ENCODE measurements at places on chromosomes 2 and 18.

DNA sequence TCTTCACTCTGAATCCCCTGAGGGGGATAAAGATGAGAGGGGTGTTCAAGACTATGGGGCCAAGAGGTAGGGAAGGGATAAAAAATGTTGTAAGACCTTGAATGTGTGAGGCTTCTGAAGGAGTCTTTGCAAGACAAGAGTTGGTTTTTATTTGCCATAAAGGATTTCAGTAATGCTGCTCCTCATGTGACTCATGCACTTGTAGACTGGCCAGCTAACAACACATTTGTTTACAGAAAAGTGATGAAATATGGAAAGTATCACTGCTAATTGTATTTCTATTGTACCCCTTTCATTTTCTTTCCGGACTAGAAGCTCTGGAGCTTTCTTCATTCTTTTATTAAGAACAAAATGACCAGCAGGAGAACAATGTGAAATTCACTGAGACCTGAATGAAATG, 782.1 kb downstream of the EPHA4 start:
- DNase-seq = no peak

- no peak for DNase-seq
Observed at GRCh38 chr2:61906186-61906470, 654 bp downstream of the COMMD1 start.

DNA sequence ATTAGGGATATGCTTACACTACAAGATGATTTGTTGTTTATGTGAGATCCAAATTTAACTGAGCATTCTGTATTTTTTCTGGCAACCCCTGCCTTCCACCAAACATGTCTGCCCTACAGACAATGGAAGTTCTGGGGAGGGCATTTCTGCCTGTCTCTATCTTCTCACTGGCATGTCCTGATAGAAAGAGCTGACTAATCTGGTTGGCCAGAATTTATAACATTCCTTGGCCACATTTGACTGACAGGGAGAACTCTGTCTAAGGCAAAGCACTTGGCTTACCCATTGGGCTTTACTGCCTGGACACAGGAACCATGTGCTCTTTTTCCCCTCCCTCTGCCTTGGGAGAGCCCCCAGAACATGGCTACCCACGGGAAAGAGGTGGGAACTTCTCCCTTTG, 70.6 kb upstream of the TMEM178A start:
- no peak for DNase-seq

DNA sequence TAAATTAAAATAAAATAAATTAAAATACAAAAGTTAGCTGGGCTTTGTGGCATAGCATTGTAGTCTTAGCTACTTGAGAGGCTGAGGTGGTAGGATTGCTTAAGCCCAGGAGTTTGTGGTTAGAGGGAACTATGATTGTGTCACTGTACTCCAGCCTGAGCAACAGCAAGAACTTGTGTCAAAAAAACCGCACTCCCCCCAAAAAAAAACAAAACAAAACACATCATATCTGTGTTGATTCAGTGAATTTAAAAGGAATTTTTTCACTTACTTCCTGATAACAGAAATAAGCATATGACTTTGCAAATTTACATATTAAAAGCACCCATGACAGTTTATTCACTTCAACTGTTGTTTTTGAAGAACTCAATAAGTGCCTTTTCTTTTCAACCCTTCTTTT, 68.1 kb upstream of the PELI1 start:
- DNase-seq = no peak

- DNase-seq = no peak
Observed at GRCh38 chr18:26562568-26562967, 14.2 kb upstream of the KCTD1 start.

GRCh38 chr2:48568547-48568946, 38.6 kb downstream of the STON1 start:
- DNase-seq = no peak

GRCh38 chr2:172168917-172169346, 66.2 kb upstream of the DLX2 start:
- DNase-seq = no peak

- no peak for DNase-seq
Observed at GRCh38 chr2:71608034-71608433, 154.7 kb downstream of the DYSF start.

DNA sequence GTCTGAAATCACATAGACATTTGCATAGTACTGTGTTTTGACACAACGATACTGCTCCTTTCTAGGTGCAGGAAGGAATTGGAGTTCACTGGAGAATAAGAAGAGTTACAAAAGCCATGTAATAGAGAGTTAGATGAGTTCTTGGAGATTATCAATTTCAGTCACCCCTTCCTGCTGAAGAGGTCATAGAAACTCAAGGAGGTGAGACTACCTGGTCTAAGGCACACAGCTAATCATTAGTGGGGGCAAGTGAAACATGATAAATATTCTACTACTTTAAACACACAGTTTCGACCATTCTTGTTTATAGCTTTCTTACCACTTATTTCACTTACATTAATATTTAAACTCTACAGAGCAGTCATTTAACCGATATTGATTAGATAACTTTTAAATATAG, 286.9 kb upstream of the NXPH2 start:
- no peak for DNase-seq

GRCh38 chr18:61992923-61993322, 100.1 kb upstream of the RNF152 start:
- no peak for DNase-seq

DNA sequence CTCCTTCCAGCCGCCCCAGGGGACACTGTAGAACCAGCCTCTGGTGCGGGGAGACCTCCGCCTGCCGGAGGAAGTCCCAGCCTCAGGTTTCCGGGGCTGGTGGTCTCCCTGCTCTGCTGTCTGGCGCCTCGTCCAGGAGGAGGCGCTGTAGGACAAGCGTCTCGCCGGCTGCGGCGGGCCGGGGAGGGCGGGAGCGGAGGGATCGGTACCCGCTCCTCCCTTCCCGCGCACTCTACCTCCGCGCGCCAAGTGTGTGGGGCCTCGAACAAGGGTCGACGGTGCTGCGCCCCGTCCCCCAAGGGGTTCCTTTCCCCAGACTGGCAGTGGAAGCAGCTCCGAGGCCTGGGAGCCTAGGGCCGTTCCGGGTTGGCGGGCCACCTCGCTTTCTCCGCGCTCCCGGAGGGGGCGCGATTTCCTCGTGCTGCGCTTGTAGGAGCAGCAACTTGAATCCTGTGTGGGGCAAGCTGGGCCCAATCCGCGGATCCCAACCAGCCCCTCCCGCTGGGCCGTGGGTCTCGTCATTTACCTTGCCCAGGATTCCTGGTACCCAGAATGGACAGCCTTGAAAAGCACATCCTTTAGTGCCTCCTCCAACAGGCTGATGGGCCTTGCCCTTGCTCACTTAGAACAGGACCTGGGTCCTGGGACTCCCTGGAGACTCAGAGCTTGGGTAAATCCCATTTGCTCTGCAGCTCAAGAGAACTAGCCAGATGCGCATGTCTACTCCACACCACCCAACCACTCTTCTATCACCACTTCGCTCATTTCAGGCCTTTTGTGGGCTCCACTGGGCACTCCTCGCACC, 10.6 kb upstream of the HOXD4 start:
- DNase-seq = peak; percentile 85

GRCh38 chr2:107772353-107772752, 54.3 kb upstream of the RGPD4 start:
- DNase-seq = no peak

DNA sequence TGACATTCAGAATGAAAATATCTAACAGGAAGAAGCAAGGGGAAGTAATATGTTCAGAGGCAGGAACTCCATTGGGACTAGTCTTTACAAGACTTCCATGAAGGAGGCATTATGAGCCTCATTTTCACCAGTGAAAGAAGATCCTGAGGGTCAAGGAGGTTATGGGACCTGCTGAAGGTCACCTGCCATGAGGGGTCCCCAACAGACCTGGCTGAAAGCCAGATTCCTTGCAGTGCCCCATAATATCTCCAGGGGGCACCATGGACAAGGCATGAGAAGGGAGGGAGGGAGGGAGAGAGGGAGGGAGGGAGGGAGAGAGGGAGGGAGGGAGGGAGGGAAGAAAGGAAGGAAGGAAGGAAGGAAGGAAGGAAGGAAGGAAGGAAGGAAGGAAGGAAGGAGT, 27.9 kb downstream of the XDH start:
- DNase-seq = no peak

DNA sequence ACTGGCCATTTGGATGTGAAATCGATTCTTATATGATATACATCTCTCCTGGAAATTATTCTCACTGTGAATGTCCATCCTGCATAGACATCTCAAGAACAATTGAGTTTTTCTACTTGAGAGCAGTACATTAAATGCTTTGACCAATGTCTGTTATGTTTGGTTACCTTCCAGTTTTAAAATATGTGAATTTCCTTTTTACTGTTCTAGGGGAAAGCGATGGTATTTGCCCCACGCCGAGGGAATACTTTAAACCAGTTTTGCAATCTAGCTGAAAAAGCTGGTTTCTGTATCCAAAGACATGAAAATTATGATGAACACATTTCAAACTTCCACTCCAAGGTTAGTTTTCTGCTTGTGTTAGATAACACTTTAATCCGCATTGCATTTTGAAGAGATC, 175.3 kb upstream of the SIX3 start:
- DNase-seq = no peak

- no peak for DNase-seq
Observed at GRCh38 chr18:34985963-34986362, 55.2 kb upstream of the MAPRE2 start.

DNA sequence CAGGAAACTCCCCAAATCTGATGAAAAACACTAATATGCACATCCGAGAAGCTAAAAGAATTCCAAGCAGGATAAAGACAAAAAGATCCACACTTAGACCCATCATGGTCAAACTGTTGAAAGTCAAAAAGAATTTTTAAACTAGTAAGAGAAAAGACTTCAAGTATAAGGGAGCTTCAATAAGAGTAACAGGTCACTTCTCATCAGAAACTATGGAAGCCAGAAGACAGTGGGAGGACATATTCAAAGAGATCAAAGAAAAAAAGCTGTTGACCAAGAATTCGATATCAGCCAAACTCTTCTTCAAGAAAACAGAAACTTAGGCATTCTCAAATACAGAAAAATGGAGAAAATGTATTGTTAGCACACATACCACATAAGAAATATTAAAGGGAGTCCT, 50.4 kb downstream of the ZC3H8 start:
- no peak for DNase-seq

DNA sequence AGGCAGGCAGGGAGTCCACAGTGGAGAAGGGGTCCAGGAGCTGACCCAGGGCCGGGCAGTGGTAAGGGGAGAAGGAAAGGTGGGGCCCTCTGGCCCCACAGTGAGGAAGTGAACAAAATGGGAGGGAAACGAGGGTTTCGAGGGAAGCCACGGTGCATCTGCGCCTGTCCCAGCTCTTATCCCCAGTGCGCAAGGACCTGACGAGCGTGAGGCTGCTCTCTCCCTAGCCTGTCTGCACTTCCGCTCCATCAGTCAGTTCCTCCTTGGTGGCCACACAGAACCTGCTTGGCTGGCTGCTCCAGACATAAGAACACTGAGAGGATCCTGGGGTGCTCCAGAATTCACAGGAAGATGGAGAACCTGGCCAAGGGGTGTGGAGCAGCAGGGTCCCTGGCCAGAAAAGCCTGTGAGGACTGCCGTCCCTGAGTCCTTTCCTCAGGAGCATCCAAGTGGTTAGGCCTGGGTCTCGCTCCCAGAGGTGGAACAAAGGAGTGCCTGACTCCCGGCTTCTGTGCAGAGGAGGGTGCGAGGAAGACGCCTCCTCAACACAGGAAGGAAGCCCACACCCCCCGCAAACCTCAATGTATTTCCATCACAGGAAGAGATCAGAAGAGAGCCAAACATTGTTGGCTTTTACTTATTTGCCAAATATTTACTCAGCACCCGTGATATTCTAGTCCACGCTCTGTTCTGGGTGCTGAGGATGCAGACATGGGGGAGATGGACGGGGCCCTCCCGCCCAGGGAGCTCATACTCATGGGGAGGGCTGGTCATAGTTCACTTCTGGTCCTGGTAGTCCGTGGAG, 43.7 kb upstream of the SEMA4C start:
- DNase-seq = peak; percentile 60

DNA sequence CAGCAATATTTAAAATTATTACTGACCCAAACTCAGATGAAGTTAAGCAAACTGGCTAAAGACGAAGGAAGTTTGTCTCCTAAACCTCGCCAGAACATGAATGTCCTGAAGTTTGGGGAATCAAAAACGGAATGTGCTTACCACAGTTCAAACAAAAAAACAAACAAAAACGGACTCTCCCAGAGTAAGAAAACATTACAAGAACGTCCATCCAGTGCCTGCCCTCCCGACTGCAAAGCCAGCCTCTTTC, 1.1 kb downstream of the KANSL1L start:
- DNase-seq = no peak

- no peak for DNase-seq
Observed at GRCh38 chr2:159882130-159882745, 84.2 kb upstream of the CD302 start.

- DNase-seq = no peak
Observed at GRCh38 chr2:204545861-204546735, 823 bp downstream of the PARD3B start.

- no peak for DNase-seq
Observed at GRCh38 chr18:478681-479080, 21.8 kb downstream of the COLEC12 start.

- DNase-seq = no peak
Observed at GRCh38 chr18:76476665-76477561, 18.1 kb downstream of the ZNF516 start.

GRCh38 chr18:73835656-73836364, 311.8 kb downstream of the FBXO15 start:
- DNase-seq = no peak

GRCh38 chr2:208990716-208991115, 433.1 kb upstream of the MAP2 start:
- no peak for DNase-seq

- no peak for DNase-seq
Observed at GRCh38 chr2:96145848-96146152, 560 bp upstream of the DUSP2 start.
